Ascending aorta (tissue), 2 donors: ENCODE measurements at places on chromosomes 6 and 20. TPM values are rescaled to one million over a fixed set of nuclear protein-coding genes. Genes with fewer than 3 reads are reported as not detected.

Gene RAET1L
- not detected for total RNA-seq

Gene PDE7B
- 6.0 TPM for total RNA-seq

Gene TFEB
- 18.6 TPM for total RNA-seq

Gene ANKRD66
- not detected for total RNA-seq

Gene FUT9
- total RNA-seq = not detected

Gene COX4I2
- total RNA-seq = 61.4 TPM

Gene FAM110A
- total RNA-seq = 9.7 TPM

- H3K27me3 ChIP-seq = no peaks in the 10 kb centered on the region
- H3K4me1 ChIP-seq = no peaks in the 10 kb centered on the region
- H3K27ac ChIP-seq = no peak overlapping the region
- no peaks in the 10 kb centered on the region for H3K36me3 ChIP-seq
- no peak for DNase-seq
Measured at GRCh38 chr6:16450285-16450684, 211.9 kb downstream of the GMPR start.

- H3K4me1 ChIP-seq = peaks cover 6% of the 10 kb centered on the region
- DNase-seq = peak; percentile 54
- H3K27ac ChIP-seq = peak overlapping the region; percentile 54
- H3K27me3 ChIP-seq = no peaks in the 10 kb centered on the region
Measured at GRCh38 chr20:34082232-34082887, 29.7 kb downstream of the EIF2S2 start.

DNA sequence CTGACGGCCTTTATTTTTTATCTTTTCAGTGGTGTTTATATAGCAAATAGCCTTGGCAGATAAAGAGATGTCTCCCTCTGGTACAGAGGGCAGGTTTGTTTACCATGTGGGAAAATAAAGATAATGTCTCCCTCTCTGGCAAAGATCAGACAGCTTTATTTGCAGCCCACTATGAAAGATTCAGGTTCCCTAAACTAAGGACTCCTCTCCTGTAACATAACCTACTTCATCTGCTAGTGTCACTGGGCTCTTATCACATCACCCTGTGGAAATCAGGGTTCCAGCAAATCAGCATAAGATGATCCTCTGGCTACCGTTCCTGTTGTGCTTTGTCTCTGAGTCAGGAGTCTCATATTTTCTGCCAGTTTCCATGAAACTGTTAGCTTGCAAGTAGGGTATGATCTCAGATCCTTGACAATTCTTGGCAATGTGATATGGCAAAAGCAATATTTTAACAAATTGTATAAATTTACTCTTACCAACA, 3.1 kb downstream of the FBXL4 start:
- DNase-seq = no peak
- H3K4me3 ChIP-seq = no peak overlapping the region
- no peaks in the 10 kb centered on the region for H3K36me3 ChIP-seq
- H3K27me3 ChIP-seq = no peaks in the 10 kb centered on the region
- no peak overlapping the region for H3K27ac ChIP-seq

DNA sequence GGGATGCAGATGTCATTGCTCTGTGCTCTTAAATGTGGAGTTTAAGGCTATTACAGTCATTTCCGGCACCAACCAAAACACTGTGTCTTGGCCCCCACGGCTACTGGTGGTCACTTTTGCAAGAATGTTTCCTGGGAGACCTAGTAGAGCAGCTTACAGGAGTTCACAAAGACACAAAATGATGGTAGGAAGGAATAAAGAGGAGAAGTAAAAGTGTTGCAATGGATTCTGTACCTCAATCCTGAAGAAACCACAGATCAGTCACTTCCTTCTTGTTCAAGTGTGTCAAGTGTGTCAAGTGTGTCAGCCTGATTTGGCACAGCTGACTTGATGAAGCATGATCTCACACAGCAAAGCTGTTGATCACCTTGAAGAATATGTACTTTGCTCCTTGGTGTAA, 344.0 kb downstream of the PLCB1 start:
- no peak for DNase-seq
- H3K27me3 ChIP-seq = no peaks in the 10 kb centered on the region
- H3K4me3 ChIP-seq = no peak overlapping the region
- H3K36me3 ChIP-seq = no peaks in the 10 kb centered on the region

GRCh38 chr6:25035512-25036435, 100.0 kb upstream of the RIPOR2 start:
- no peak overlapping the region for H3K27ac ChIP-seq
- no peak overlapping the region for H3K4me3 ChIP-seq
- no peaks in the 10 kb centered on the region for H3K36me3 ChIP-seq
- no peaks in the 10 kb centered on the region for H3K4me1 ChIP-seq
- H3K27me3 ChIP-seq = no peaks in the 10 kb centered on the region

GRCh38 chr6:4957521-4958231, 46.2 kb downstream of the RPP40 start:
- no peak overlapping the region for H3K4me3 ChIP-seq
- no peak overlapping the region for H3K27ac ChIP-seq
- H3K27me3 ChIP-seq = no peaks in the 10 kb centered on the region
- DNase-seq = no peak
- H3K4me1 ChIP-seq = no peaks in the 10 kb centered on the region

- H3K36me3 ChIP-seq = no peaks in the 10 kb centered on the region
- H3K4me1 ChIP-seq = no peaks in the 10 kb centered on the region
- DNase-seq = no peak
Measured at GRCh38 chr6:33903579-33903978, 99.8 kb upstream of the MLN start.

DNA sequence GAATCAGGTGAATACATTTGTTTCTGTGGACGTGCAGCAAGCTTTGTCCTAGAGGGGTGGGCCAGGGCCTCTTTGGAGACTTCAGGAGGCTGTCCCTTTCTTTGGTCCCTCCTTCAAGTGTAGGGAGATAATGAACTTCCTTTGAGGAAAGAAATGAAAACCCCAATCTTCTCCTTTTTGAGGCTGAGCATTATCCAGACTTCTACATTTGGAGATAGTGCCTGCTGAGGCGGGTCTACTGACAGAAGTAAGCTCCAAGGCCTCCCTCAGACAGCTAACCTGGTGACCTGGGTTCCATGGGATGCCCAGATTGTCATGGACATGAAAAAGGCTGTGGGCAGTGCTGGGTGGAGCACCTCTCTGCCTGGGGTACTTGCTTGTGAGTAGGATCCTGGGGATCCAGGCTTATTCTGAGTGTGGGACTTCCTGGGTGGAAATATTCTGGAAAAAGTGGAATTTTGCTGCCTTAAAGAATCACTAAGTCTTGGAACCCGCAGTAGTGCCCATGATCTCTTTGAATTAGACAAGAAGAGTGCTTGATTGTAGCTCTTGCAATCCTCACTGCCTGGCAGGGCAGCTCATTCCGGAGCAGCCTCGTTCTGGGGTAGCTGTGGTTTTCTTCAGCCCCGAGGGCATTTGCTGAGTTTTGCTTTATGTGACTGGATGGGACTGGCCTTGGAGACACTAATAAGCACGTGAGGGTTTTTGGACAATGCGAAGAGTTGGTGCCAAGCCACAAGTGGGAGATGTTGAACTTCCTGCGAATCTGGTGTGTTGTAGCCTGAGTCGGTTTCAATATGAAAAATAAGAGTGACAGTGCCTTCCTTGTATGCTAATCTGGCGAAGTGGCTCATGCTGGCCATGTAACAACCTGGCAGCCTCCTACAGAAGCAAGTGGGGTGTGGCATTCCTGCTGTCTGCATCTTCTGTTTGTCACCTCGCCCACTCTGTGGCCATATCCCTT, 28.1 kb downstream of the SNRNP48 start:
- no peaks in the 10 kb centered on the region for H3K36me3 ChIP-seq
- no peak overlapping the region for H3K4me3 ChIP-seq
- DNase-seq = peak; percentile 56
- H3K4me1 ChIP-seq = no peaks in the 10 kb centered on the region
- H3K27ac ChIP-seq = peak overlapping the region; percentile 21

- no peak overlapping the region for H3K4me3 ChIP-seq
- no peaks in the 10 kb centered on the region for H3K4me1 ChIP-seq
- H3K27me3 ChIP-seq = no peaks in the 10 kb centered on the region
- H3K27ac ChIP-seq = no peak overlapping the region
Measured at GRCh38 chr6:29504961-29505360, 17.2 kb upstream of the MAS1L start.

- DNase-seq = no peak
- H3K4me1 ChIP-seq = peaks cover 15% of the 10 kb centered on the region
- peak overlapping the region; percentile 72 for H3K27ac ChIP-seq
- H3K4me3 ChIP-seq = no peak overlapping the region
- H3K36me3 ChIP-seq = peaks cover 7% of the 10 kb centered on the region
- H3K27me3 ChIP-seq = no peaks in the 10 kb centered on the region
Measured at GRCh38 chr20:17675519-17676377, 6.3 kb downstream of the RRBP1 start.

DNA sequence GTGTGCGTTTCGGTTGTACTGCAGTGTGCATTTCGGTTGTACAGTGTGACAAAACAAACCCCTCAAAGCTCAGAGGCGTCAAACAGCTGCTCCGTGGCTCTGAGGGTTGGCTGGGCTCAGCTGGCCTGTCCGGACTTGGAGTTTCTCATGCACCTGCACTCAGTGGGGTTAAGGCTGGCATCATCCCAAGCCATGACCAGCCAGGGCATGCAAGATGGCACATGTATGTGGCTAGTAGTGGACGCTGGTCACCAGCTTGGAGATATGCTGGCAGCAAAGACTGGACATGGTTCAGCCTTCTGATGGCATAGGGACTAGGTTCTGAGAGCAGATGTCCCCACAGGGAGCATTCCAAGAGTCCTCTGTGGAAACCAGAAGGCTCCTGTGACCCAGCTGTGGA, 187.2 kb downstream of the CDH4 start:
- H3K27ac ChIP-seq = no peak overlapping the region
- no peak for DNase-seq
- no peak overlapping the region for H3K4me3 ChIP-seq
- H3K27me3 ChIP-seq = no peaks in the 10 kb centered on the region

DNA sequence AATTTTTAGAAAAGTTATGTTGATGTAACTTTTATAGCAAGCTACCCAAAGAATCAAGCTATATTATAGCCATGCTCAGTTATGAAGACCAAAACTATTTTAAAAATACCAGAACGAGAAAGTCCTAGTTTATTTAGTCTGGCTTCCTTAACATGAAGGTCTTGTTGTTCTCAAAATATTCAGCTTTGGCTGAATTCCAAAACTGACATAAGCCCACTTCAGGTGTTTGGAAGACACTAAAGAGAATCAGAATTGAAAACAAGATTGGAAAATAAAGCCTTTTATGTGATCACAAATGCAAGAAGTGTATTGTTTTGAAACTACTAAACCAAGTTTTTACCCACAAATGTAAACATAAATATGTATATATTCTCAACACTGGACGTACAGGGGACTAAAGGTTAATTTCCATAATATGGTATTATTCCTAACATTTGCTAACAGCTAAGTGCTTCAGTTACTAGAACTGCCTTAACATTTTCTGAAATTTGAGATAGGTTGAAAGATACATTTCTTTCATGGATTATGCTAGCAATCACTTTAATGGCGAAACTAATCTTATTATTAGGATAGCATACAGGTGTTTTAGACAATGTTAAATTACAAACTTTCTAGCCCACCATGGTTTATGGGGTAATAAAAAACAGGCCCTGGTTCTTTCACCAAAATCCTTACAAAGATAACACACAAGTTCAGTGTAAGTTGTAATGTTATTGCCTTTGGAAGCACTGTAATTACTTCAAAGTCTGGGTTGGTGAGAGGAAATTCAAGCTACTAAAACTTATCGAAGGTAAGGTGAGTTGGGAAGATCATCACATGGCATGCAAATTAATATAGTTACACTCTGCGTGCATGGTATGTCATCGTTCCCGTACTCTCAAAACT, 1.6 kb downstream of the MAP3K5 start:
- H3K27me3 ChIP-seq = no peaks in the 10 kb centered on the region
- peak overlapping the region; percentile 93 for H3K27ac ChIP-seq
- peak overlapping the region; percentile 81 for H3K4me3 ChIP-seq
- peaks cover 10% of the 10 kb centered on the region for H3K4me1 ChIP-seq
- H3K36me3 ChIP-seq = no peaks in the 10 kb centered on the region
- DNase-seq = no peak

GRCh38 chr6:219019-219570, 73.2 kb upstream of the DUSP22 start:
- H3K36me3 ChIP-seq = no peaks in the 10 kb centered on the region
- no peaks in the 10 kb centered on the region for H3K4me1 ChIP-seq
- H3K27ac ChIP-seq = no peak overlapping the region
- no peak for DNase-seq
- H3K4me3 ChIP-seq = no peak overlapping the region

DNA sequence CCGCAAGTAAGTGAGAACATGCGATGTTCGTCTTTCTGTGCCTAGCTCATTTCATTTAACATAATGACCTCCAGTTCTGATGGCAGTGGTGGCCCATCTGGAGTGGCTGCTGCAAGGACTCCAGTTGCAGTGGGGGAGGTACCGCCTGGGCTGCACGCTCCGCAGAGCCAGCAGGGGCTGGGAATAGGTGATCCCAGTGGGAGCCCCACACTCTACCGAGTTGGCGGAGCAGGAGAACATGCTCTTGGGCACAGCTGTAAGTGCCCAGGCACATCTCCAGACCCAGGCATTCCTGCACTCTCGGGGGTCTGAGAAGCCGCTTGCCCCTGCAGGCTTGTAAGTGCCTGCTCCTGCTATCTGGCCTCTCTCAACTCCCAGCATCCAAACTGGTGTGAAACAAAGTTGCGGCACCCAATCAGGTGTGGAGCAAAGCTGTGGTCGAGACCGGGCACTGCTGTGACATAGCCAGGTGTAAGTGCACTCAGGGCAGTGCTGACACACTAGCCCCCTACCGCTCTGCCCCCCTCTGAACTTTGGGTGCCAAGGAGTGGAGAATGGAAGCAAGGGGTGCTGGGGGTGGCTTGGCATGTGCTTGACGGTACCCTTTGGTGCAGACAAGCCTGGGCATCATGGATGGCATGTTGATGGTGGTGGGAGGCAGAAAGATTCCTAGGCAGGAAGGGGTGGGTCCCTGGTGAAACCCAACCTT, 130.2 kb downstream of the HTR1B start:
- H3K27ac ChIP-seq = no peak overlapping the region
- DNase-seq = no peak
- H3K36me3 ChIP-seq = no peaks in the 10 kb centered on the region
- no peak overlapping the region for H3K4me3 ChIP-seq
- H3K4me1 ChIP-seq = no peaks in the 10 kb centered on the region

- DNase-seq = no peak
- no peaks in the 10 kb centered on the region for H3K27me3 ChIP-seq
- H3K4me1 ChIP-seq = peaks cover 26% of the 10 kb centered on the region
- no peaks in the 10 kb centered on the region for H3K36me3 ChIP-seq
- peak overlapping the region; percentile 52 for H3K4me3 ChIP-seq
Measured at GRCh38 chr6:159836718-159837490, 36.8 kb downstream of the PNLDC1 start.

DNA sequence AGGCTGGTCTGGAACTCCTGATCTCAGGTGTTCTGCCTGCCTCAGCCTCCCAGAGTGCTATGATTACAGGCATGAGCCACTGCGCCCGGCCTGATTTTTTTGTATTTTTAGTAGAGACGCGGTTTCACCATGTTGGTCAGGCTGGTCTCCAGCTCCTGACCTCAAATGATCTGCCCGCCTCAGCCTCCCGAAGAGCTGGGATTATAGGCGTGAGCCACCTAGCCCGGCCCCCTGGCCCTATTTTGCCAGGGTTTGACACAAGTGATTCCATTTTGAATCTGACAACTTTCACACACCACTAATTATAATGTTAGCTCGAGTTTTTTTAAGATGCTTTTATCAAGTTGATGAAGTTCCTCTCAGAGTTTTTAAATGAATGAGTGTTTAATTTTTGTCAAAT, 25.6 kb downstream of the TTLL9 start:
- no peaks in the 10 kb centered on the region for H3K27me3 ChIP-seq
- no peaks in the 10 kb centered on the region for H3K4me1 ChIP-seq
- DNase-seq = no peak
- H3K36me3 ChIP-seq = no peaks in the 10 kb centered on the region
- H3K27ac ChIP-seq = no peak overlapping the region

GRCh38 chr6:154441995-154442310, 68.5 kb downstream of the CNKSR3 start:
- no peaks in the 10 kb centered on the region for H3K27me3 ChIP-seq
- no peak for DNase-seq
- no peak overlapping the region for H3K27ac ChIP-seq
